GM23248 (cell line): ENCODE measurements at places on chromosomes 3 and 15. TPM values are rescaled to one million over a fixed set of nuclear protein-coding genes. Genes with fewer than 3 reads are reported as not detected.
A peak's percentile ranks its signal among the peaks of the same experiment; 100 is the strongest.

DNA sequence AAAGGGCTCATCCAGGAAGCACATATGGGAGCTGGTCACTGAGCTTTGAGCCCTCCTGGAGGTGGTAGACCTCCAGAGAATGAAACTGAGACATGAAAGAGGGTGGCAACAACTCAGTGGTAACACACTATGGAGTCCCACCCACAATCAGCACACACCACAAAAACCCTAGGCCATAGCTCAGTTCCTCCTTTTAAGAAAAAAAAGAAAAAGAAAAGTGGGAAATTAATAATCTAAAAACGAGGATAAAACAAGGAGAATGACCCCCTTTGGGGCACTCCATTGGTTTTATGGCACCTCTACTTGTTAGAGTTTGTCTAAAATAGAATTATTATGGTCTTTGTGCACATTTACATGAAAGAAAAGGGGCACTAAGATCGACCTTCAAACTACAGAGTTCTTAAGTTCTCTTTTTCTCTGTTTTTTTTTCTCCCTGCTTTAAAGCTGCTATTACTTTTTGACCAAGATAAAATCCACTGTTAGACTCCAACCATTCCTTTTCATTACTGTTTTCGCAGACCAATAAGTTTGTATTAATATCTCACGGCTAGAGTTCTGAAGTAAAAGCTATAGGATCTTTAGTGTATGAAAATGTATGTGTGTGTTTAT is 40.2 kb upstream of the ZBTB20 start:
- H3K4me1 ChIP-seq = no peaks in the 10 kb centered on the region
- no peak overlapping the region for H3K27ac ChIP-seq
- no peak overlapping the region for H3K4me3 ChIP-seq
- no peaks in the 10 kb centered on the region for H3K27me3 ChIP-seq

DNA sequence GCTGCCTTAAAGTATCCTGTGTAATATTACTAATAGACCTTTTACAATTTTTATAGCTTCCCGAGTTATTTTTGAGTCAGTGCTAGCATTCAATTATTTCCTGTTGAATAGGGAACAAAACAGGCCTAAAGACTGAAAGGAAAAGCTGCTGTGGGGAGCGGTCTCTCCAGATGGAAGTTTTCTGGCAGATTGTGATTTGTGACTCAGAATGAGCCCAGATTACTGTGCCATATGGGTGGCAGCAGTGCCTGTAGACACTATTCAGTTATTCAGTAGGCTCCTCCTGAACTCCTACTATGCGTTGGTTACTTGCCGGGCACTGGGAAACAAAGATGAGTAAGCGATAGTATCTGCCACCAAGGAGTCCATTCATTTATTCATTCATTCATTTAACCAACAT is 211.8 kb downstream of the CHST2 start:
- H3K27me3 ChIP-seq = no peaks in the 10 kb centered on the region
- H3K4me3 ChIP-seq = no peak overlapping the region
- no peaks in the 10 kb centered on the region for H3K4me1 ChIP-seq
- no peaks in the 10 kb centered on the region for H3K36me3 ChIP-seq

- H3K4me3 ChIP-seq = no peak overlapping the region
- H3K36me3 ChIP-seq = no peaks in the 10 kb centered on the region
- no peak overlapping the region for H3K27ac ChIP-seq
- no peak for DNase-seq
- peaks cover 10% of the 10 kb centered on the region for H3K4me1 ChIP-seq
These were observed 96.4 kb downstream of the ITPR1 start for GRCh38 chr3:4589475-4590097.

DNA sequence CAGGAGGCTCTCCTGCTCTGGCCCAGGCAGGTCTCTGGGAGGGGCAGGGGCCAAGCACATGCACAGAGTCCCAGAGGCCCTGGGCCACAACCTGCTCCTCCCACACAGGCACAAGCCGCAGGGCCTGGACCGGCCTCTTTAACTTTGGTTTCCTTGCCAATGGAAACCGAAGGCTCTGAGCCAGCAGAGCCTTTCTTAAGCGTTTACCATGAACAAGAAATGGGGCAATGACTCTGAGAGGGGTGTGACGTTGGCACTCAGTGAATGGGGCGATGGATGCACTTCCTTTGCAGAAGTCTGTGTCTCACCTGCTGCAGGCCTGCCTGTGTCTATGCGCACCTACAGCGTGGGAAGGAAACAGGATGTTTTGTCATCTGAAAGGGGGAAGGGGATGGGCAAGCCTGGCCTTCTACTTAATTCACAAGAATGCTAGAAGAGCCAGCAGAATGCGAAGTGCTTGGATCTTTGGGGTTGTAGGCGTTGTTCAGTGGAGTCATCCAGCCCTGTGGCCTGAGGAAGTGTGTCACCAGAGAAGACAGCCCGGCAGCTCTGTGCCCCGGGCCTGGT is 41.8 kb downstream of the IFT122 start:
- H3K27ac ChIP-seq = peak overlapping the region; percentile 92
- H3K27me3 ChIP-seq = no peaks in the 10 kb centered on the region
- H3K4me1 ChIP-seq = peaks cover 41% of the 10 kb centered on the region

- no peak overlapping the region for H3K4me3 ChIP-seq
- DNase-seq = peak; percentile 58
- H3K27ac ChIP-seq = no peak overlapping the region
- H3K36me3 ChIP-seq = no peaks in the 10 kb centered on the region
- peaks cover 16% of the 10 kb centered on the region for H3K4me1 ChIP-seq
These were observed 133.6 kb downstream of the TPRG1 start for GRCh38 chr3:189305412-189305811.

- H3K27me3 ChIP-seq = no peaks in the 10 kb centered on the region
- DNase-seq = peak; percentile 90
- peak overlapping the region; percentile 69 for H3K27ac ChIP-seq
These were observed 231.5 kb downstream of the ALCAM start for GRCh38 chr3:105598042-105598796.

- no peak overlapping the region for H3K4me3 ChIP-seq
- DNase-seq = no peak
- no peaks in the 10 kb centered on the region for H3K4me1 ChIP-seq
- no peak overlapping the region for H3K27ac ChIP-seq
These were observed 210.7 kb upstream of the KCNH8 start for GRCh38 chr3:18937574-18937973.

FAM3D gene
- not detected in 2 replicates for polyA plus RNA-seq

NDUFB5 gene
- polyA plus RNA-seq = 126 and 142 TPM in 2 replicates

PCBP4 gene
- 40.4 and 45.0 TPM in 2 replicates for polyA plus RNA-seq

LRRC3B gene
- polyA plus RNA-seq = not detected in 2 replicates

OR5K1 gene
- polyA plus RNA-seq = not detected in 2 replicates

MAP1A gene
- polyA plus RNA-seq = 30.3 and 31.5 TPM in 2 replicates

DAPK2 gene
- polyA plus RNA-seq = 5.2 and 5.8 TPM in 2 replicates

DUOXA1 gene
- polyA plus RNA-seq = 0.48 and 0.61 TPM in 2 replicates
